Left kidney (tissue), 8 donors: ENCODE measurements at places on chromosomes 11 and 22.
A peak's percentile ranks its signal among the peaks of the same experiment; 100 is the strongest.

DNA sequence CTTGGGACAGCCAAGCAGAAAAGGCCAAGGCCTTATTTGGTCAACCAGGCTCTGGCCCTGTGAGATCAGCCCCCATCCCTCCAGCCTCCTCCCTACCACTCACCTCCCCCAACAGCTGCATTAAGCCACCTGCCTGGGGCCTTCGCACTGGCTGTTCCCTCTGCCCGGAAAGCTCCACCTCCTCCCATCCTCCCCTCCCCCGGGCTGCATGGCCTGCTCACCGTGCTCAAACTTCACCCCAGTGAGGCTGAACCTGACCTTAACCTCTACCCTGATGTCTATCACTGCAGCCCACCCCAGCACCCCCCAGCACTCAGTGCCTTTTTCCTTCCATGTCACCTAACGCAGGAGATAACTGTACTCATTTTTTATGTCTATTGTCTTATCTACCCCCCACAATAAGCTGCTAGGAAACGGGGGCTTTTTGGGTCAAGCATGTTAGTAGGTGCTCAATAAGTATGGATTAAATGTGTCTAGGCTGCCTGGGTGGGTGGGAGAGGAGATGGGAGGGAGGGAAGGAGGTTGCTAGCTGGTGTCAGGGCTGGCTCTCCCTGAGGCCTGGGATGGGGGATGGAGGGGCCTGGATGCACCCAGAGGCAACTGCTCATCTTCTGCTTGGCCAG lies 912 bp downstream of the PTPRCAP start:
- DNase-seq, result no peak

GRCh38 chr11:22192642-22193347 lies at the start of gene ANO5:
ANO5 (plus strand) TSS chr11:22193085; CDS start chr11:22193493, 408 bp downstream.
- DNase-seq, result peak; percentile 40

DNA sequence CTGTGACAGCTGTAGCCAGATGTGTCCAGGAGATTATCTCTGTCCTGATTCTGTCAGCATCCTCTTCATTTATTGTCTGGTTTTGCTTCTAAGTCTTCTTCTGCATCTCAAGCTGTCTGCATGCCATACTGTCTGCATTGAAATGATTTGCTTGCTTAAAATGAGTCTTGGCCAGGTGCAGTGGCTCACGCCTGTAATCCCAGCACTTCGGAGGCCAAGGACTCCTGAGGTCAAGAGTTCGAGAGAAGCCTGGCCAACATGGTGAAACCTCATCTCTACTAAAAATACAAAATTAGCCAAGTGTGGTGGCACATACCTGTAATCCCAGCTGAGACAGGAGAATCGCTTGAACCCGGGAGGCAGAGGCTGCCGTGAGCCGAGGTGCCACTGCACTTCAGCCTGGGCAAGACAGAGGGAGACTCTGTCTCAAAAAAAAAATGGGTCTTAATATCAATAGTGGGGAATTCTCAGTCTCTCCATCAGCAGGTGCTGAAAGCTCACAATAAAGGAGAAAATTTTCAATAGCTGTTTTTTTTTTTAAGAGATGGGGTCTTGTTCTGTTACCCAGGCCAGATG lies 39.2 kb upstream of the AMPD3 start:
- no peak for DNase-seq

- DNase-seq, result no peak
Observed at GRCh38 chr11:1438261-1438966, 48.2 kb downstream of the MOB2 start.

- no peak for DNase-seq
Observed at GRCh38 chr11:27934830-27935145, 173.2 kb downstream of the KIF18A start.

- DNase-seq, result no peak
Observed at GRCh38 chr11:13415201-13415600, 47.8 kb downstream of the BTBD10 start.

DNA sequence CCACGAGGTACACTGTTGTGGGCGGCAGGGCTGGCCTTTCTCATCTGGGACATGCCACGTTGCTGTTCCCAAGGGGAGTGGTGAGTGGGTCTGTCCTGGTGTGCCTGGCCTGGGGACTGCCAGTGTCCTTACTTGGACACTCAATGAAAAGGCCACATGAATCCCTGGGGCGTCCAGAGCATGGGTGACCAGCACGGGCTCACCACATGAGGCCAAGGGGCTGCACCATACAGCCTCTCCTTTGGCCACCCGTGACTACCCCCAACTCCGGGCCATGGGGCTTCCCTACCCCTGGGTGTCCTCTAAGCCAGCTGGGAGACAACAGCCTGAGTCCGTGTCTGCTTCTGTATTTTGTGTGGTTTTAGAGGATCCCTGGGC lies 20.2 kb upstream of the TXNRD2 start:
- no peak for DNase-seq

- DNase-seq, result no peak
Observed at GRCh38 chr11:20966489-20966888, 297.1 kb downstream of the NELL1 start.

DNA sequence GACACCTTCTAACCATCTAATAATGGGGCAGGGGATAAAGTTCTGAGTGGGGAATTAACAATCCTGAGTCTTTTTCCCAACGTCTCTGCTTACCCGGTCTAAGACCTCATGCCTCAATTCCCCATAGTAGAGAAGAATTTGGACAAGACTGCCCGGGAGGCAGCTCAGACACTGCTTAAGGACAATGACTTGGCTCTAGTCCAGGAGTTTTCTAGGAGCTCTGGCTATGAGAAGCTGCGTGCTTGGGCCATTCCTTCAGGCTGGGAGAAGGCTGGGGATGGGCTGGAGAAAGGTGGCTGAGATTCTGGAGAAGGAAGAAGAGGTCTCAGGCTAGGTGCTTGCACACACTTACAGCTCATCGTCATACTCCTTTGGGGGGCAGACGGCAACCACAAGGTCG lies 19.8 kb upstream of the ABCC8 start:
- DNase-seq, result no peak
